ENCODE measurements at places on chromosomes 3 and 15.

GRCh38 chr3:90092994-90093393 is 985.6 kb downstream of the EPHA3 start:
- DNase-seq, result peak; percentile 39

DNA sequence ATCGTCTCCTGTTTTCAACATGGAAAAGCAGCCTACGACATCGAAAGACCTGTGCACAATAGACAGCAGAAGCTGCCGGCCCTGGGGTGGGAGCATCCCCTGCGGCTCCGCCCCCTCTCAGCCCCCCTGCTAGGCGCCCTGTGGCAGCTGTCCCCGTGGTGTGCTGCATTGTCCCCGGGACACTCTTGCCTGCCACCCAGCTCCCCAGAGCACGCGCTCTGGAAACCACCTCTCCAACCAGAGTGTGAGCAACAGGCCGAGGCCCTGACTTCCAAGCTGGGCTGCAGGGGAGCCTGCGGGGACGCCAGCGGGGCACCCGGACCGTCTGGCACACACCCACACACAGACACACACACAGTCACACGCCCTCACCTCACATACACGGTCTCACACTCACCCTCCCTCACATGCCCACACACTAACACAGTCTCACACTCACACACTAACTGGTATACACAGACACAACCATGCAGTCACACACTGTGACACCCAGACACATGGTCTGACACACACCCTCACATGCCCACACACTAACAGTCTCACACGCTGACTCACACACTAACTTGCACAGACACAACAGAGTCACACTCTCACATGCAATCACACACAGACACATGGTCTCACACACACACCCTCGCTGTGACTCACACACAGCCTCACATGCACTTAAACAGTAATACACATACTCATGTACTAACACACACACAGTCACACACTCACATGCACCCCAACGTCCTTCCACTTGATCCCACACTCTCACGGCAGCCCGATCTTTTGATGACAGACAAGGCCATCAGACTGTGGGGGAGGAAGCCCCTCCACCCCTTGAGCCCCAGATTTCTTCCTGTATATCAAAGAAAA is 94.7 kb downstream of the OCA2 start:
- DNase-seq, result no peak

- DNase-seq, result no peak
These were observed 47.5 kb upstream of the SNRK start for GRCh38 chr3:43238801-43239200.

DNA sequence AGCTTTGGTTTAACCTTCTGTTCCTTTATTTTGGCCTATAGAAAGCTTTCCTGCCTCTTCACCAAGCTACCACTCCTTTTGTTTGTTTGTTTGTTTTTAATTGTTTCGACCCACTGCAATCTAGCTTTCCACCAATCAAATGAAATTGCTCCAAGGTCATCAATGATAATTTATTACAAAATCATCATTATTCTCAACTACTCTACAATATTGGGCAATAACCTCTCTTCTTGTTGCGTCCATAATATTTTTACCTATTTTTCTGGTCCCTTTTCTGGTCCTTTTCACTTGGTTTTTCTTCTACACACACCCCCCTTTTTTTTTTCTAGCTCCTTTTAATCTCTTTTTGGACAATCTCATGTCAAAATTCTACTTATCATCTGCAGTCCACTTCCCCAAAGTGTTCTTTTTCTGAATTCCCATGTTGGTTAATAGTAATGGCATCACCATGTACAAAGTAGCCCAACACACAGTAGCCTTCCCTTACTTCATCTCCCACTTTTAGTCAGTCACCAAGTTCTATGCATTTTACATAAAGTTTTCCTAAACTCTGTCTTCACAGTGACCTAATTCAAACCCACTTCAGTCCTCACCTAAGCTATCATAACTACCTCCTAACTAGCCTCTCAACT is 11.0 kb upstream of the ANKRD28 start:
- DNase-seq, result no peak

- peak; percentile 86 for DNase-seq
These were observed 124.3 kb downstream of the CHSY1 start for GRCh38 chr15:101127506-101128076.

DNA sequence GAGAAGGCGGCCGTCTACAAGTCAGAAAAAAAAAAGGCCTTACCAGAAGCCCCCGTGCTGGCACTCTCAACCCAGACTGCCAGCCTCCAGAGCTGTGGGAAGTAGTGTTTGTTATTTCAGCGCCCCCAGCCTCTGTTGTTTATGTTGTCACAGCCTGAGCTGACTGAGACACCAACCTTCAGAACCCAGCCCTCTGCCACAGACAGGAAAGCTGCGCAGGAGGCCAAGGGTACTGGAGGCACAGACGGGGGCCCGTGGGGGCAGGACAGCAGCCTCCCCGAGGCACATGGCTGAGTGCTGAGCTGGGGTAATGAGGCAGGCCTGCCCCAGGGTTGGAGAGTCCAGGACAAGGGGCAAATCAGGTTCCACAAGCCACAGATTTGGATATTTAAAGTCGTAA is 33.7 kb downstream of the HCN4 start:
- DNase-seq, result no peak

DNA sequence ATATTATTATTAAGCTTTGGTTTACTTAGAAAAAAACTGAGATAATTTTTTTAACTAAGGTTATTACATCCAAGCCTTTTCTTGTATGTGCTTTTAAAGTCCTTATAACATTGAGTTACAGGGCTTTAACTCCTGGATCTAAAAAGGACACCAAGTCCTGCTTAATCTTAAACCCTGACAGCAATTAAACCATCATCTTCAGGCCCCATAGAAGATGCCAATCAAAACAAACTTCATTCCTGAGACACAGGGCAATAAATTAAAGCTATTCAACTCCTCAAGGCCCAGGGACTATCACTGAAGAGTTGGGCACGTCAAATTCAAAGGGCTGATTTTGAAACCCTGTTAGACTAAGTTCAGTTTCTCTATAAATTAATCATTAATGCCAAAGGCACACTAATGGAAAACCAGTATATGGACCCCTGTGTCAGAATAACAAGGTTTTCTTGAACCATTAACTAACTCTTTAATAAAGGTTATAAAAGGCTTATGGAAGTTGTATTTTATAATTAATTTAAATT is 1152.6 kb downstream of the NSUN3 start:
- DNase-seq, result no peak

DNA sequence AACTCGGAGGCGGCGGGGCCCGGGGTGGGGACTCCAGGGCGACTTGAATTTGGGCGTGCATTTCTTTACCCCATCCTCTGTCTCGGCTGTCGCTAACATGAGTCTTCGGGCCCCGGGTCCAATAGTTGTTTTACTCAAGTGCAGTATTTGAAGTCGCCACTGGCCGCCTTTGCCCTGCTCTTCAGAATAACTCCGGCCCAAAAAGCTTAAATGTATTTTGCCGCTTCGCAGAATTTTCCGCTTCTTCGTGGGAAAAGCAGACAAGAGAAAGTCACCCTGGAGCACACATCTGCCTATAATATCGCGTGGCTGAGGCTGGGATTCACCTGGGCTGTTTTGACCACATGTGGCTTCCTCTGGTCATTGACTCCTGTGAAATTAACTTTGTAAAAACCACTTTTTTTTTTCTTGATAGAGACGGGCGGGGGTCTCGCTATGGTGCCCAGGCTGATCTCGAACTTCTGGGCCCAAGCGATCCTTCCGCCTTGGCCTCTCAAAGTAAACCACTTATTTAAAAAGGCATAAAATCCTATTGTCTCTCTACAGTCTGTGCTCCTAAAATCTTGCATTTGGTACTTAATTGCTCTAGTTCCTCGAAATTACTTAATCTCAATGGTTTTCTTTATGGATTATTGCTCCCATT is 676 bp downstream of the CNOT10 start:
- peak; percentile 25 for DNase-seq

DNA sequence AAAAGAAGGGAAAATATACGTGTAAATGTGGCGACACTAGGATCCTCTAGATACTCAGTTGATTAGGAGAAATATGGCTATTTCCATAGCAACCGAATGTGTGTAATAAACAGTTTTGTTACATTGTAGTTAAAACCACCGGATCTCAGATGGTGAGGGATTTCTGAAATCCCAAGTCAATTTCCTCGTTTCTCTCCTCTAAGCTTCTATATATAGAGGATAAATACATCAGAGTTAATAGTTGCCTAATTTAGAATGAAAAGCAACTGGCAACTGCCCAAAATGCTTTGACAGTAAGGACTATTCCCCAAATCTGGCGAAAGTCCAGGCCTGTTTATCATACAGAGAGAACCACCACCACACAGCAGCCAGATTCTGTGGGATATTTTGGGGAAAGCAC is 112.6 kb downstream of the GABRB3 start:
- no peak for DNase-seq

- DNase-seq, result peak; percentile 23
These were observed 28.3 kb upstream of the AP4E1 start for GRCh38 chr15:50880206-50880605.

- DNase-seq, result no peak
These were observed 17.3 kb downstream of the CHST14 start for GRCh38 chr15:40487816-40488682.

DNA sequence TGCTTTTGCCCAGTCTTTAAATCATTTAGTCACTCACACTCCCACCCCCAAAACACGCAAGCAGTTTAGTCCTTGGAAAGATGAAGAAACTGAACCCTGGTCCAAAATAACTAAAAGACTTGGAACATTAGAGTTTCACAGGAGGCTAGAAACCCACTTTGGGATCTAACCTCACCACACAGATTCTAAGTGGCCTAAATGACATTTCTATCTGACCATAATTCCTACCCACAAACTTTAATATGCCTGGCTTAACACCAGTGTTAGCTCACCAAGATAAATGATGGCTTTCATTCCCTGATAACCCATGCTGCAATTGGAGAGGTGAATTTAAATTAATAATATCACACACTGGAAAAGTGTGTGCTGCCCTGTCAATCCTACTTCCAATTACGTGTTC is 295.3 kb upstream of the UBE2E2 start:
- DNase-seq, result no peak

DNA sequence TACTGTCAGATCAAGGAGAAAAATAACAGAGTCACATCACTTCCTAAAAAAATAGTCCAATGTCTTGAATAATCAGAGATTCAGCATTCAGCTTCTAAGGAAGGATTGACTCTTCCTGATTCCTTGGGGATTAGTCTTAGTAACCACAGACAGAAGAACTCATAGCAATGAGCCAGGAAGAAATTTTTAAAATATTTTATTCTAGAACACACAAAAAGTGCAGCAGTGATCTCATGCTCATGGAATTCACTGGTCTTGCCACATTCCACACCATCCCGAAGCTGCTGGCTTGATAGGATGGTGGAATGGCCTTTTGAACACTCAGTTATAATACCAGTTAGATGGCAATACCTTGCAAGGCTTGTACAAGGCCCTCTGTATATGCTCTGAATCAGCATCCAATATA is 43.0 kb upstream of the ABI3BP start:
- peak; percentile 88 for DNase-seq

DNA sequence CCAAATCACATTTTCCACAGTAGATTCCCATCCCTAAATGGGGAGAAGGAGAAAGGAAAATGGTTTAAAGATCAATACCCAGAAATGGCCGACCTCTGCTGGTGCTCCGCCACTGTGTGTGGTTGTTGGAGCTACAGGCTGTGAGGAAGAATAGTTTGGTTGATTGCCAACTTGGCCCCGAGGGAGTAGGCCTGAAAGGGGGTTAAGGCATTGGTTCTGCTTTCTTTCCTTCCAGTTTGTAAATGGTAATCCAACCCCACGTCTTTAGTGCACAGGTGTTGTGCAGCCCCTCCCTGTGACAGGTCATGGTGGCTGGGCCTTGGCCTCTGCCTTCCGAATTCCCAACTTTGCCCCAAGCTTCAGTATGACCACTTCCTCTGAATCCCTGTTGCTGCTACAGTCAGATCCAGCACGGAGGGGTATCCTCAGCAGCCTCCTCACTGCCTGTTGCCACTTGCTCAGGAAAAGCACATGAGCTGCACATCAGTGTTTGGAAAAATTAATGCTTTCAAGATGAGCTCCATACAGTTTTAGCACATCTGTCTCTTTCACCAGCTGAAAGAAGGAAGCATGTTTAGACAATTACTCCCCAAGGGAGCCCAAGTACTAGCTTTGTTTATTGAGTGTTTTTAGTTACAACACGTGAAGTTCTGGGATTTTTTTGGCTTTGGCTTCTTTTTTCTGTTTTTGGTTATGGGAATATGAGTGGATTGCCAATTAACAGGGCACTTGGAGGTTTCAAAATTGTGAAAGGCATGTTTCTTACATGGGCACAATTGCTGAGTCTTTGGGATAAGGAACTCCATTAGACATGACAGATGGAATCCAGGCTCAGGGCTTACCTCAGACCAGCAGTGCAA is 92.3 kb upstream of the ROPN1 start:
- no peak for DNase-seq

DNA sequence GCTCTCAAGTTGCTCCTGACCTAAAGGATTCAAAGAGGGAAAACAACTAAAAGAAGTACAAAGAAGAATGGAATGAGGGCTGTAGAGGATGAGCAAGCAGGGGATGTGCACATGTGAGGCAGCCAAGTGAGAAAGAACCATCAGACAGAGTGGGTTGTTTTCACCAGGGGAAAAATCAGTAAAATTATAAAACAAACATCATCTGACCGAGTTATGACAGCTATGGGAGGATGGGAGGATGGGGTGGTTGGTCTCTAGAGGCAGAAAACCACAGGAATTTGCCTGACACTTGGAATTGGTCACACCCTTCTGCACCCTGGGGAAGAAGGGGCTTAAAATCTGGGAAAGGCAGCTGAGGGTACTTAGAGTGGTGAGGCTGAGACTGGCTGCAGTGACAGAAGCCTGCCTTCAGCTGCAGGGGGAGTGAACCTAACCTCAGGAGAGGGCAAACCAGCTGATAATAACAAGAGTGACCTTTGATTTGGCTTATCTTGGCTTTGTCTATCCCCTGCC is 10.1 kb downstream of the ARHGAP31 start:
- peak; percentile 48 for DNase-seq

DNA sequence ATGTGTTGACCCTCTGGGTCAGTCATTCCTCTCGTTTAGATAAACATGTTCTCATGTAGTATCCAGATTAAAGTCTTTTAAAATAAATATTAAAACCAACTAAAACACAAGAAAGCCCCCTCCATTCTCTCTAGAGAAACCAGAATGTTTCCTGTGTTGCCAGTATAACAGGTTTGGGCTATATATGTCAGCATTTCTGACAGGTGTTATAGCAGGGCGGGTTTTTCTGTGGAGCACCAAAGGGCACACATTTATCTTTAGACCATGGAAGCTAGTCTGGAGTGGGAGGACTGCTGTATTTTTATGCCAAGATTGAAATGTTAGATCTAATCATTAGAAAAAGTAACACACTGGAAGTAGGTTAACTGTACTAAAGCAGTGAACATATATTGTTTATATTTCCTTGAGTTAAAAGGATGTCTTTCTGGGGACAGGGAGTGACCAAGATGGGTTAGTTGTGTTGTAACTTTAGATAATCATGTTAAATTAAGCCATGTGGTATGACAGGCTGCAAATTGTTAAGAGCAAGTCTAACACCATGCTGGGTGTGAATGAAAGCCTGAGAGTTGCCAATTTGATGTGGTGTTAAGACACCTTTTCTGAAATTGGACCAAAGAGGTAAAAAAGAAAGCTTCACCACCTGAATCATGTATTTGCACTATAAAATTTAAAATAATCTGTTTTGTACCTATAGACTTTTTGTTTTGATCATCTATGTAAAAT is 15.6 kb downstream of the KCTD6 start:
- DNase-seq, result no peak

- DNase-seq, result no peak
These were observed 34.2 kb downstream of the EEFSEC start for GRCh38 chr3:128187495-128187894.

GRCh38 chr3:195135917-195136316 is 135.0 kb downstream of the XXYLT1 start:
- DNase-seq, result no peak
